Fibroblast of mammary gland (primary cell): ENCODE measurements at places on chromosomes 1 and 21.
A peak's percentile ranks its signal among the peaks of the same experiment; 100 is the strongest.

DNA sequence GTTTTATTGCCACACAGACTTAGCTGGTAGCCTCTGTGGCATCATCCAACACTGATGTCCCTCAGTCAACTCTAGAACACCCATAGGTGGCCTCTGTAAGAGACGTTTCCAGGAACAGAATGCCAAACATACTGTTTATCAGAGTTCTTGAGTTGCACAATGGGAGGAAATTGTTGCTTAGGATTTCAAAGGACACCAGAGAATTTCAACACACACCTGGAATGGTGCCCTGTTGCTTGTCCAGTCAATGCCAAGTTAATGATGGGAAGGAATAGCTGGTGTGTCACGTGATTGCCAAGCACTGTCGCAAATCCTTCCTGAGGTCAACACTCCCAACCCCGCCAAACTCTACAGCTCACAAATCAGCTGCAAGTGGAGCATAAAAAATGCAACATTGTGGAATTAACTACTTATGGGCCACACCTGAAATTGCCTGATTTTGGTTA, 28.6 kb upstream of the DUSP23 start:
- DNase-seq, result peak; percentile 96

DNA sequence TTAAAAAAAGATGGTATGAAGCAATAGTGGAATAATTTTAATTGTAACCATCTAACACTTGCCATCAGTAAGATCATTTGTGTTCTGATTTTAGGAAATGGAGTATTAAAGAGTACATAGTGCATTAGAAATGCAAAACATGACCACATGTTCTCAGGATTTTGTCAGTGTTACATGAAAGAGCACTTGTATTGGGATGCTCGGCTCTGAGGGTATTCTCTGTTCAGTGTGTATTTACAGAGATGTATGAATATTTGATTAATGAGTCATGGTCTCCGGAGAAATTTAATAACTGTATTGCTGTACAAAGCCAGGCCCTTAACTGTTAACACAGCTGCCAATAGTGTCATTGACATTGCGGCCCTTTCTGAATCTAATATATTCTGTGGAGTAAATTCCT, 91.7 kb downstream of the ATG4C start:
- DNase-seq, result peak; percentile 19

DNA sequence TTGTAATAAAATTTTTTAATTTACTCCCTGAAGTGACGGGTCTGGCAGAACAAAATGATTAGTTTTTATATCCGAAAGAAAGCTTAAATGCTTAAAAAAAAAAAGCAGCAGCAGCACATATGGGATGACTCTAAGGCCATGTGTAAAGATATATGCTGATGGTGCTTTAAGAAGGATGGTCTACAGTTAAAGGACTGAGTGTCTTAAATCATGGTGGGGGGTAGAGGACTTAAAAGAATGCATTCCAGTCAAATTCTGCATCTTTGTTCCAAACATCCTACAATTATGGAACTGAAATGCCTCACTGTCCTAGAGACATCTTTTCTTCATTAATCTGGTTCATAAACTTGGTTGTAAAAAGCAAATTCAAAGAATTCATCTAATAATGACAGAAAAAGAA, 7.0 kb downstream of the KDM5B start:
- DNase-seq, result no peak

DNA sequence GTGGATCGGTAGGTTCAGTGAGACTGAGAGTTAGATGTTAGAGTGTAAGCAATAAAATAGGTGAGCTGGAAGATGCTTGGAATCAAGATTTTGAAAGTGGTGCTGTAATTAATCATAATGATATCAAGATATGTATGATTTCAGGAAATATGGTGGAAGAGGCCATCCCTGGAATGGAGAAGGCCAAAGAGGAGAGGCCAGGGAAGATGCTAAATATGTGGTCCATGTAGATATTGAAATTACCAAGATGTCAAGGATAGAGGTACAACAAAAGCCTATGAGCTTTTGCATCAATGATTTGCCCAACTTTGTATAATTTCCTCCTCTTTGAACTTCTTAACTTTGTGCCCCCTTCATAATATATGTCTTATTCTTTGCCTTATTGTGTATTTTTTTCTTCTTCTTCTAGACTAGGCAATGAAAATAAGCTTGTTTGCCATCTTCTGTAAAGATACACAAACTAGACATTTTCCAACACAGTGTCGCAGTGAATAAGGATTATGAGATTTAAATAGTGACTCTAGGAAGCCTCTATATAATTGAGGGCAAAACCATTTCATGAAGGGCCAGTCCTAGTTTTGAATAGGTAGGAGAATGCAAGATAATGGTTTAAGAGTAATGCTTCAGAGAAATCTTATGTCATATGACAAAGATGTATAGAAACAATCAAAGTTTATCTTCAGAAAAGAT, 8.9 kb downstream of the PTGS2 start:
- DNase-seq, result no peak

DNA sequence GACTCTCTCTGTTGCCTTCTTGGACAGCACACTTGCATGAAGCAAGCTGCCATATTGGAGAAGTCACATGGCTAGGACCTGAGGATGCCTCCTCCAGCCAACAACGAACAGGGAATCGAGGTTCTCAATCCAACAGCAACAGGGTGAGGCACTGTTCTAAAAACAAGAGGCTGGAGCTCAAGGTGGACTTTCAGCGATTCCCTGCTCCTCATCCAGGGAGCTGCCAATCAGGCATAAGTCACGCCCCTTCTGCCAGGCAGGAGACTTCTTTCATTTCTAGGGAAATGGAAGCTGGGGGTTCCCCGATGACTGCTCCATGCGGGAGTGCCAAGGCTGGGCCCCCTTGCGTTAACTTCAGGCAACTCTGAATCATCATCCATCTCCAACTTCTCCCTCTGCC, 22.7 kb upstream of the IFNAR1 start:
- no peak for DNase-seq

DNA sequence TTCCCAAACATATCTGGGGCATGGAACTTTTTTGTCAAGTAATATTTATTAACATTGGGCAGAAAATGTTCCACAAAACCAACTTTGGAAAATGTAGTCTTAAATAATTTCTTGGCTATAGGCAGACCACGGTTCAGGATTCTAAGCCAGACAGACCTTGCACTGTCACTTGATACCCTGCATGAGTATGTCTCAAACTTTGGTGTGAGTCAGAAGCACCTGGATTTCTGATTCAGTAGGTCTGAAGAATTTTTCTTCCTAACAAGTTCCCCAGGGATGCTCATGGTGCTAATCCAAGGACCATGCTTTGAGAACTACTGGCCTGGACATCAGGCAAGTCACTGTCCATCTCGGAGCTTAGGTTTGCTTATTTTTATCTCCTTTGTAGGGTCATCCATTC, 562.0 kb downstream of the PLPP3 start:
- peak; percentile 50 for DNase-seq

- no peak for DNase-seq
These were observed 19.6 kb upstream of the HMGN2 start for GRCh38 chr1:26452459-26453183.

GRCh38 chr1:49597436-49597835, 426.3 kb downstream of the AGBL4 start:
- no peak for DNase-seq

DNA sequence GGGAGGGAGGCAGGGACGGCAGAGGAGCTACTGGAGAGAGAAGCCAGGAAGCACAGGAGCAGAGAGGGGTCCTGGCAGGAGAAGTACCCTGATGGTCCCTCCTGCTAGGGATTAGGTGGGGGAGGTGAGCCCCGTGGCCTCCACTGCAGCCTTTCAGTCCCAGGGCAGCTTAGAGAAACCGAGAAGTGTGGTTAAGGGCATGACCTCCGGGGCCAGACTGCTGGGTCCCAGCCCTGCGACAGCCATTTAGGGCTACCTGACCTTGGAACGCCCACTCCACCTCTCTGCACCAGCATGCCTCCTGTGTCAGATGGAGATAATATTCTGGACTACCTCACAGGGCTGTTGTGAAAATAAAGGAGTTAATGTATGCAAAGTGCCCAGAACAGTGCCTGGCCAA, 47.4 kb downstream of the KCNN3 start:
- no peak for DNase-seq

- peak; percentile 31 for DNase-seq
These were observed 585.7 kb upstream of the CAMK1G start for GRCh38 chr1:208997726-208998312.

- no peak for DNase-seq
These were observed at the start of gene CD244 for GRCh38 chr1:160862203-160863060. Gene CD244 (minus strand): TSS chr1:160862887. CDS start chr1:160862677, 210 bp downstream.

GRCh38 chr1:148355976-148356375, 127.1 kb downstream of the PPIAL4G start:
- peak; percentile 39 for DNase-seq

GRCh38 chr1:155158991-155159390, 14.1 kb downstream of the KRTCAP2 start:
- DNase-seq, result no peak

- DNase-seq, result no peak
These were observed 218.1 kb upstream of the PKN2 start for GRCh38 chr1:88466011-88466410.

DNA sequence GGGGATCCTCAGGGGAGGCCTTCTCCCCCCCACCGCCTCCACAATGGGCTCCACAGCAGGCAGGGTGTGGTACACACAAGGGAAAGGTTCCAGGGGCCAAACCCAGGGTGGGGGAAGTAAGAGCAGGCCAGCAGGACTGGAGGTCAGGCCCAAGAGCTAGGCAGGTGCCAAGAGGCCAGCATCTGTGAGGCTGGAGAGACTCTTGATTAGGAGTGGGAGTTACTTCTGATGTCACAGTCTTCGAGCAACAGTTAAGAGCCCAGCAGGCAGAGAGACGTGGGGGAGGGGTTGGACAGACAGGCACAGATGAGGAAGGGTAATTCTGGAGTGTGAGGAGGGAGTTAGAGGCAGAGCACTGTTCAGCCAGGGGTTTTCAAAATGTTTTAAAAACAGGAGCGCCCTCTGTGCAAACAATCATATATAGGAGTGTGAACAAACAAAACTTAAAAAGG, 55.8 kb downstream of the SLC9A1 start:
- DNase-seq, result peak; percentile 69

- no peak for DNase-seq
These were observed 115.2 kb upstream of the ATP1A1 start for GRCh38 chr1:116257836-116258235.

GRCh38 chr1:175206687-175207086, 14.1 kb upstream of the KIAA0040 start:
- no peak for DNase-seq

- no peak for DNase-seq
These were observed 27.7 kb upstream of the LY9 start for GRCh38 chr1:160768295-160768657.

DNA sequence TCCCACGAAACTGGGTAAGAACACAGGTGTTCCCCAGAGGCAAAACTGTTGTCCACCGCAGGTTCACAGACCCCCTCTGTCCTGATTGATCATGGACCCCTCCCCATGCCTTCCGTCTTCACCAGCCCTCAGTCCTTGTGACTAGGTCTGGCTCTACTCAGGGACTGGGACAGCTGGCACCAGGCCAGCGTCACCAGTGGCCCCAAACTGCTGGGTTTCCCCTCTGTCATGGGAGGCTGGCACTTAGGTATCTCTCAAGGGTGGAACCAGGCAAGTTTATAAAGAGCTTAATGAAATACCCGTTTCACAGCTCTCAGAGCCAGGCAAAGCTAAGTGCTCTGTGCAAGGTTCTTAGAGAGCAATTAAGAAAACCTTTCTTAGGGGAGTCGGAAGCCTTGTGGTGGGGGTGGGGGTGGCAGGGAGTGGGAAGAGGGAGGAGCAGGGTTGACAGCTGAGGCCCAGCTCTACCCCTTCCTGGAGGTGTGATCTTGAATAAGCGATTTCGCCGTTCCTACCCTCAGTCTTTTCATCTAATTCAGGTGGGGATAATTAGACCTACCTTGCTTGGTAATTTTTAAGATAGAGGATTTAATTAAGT, 35.0 kb upstream of the IFNLR1 start:
- no peak for DNase-seq

DNA sequence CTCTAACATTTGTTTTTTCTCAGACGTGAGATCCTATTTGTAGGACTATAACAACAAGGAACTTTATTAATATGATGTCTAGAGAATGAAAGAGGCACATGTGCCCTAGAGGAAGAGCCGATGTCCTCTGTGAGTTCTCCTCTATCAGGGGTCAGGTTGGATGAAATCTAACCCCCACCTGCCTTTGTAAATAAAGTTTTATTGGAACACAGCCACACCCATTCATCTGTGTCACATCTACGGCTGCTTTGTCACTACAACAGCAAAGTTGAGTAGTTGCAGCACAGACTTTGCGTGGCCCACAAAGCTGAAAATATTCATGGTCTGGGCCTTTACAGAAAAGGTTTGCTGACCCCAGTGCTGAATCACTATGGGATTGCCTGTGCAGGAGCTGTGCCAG, 571 bp upstream of the CAPN9 start:
- no peak for DNase-seq

DNA sequence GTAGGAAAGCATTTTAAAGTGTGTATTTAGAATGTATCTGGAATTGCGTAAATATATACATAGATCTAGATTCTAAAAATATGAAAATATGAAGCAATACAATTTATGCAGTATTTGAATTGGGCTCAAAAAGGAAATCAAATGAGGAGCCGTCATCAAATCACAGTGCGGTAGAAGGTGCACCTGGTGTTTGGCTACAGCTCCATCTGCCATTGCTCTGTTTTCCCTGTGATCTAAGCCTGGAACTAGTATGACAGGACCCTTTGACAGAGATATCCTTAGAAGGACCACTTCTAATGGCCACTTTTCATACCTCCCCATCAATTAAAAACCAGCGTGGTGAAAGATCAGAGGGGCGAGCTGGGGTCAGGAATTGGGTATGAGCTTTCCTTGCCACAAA, 202.6 kb downstream of the NFIA start:
- no peak for DNase-seq

DNA sequence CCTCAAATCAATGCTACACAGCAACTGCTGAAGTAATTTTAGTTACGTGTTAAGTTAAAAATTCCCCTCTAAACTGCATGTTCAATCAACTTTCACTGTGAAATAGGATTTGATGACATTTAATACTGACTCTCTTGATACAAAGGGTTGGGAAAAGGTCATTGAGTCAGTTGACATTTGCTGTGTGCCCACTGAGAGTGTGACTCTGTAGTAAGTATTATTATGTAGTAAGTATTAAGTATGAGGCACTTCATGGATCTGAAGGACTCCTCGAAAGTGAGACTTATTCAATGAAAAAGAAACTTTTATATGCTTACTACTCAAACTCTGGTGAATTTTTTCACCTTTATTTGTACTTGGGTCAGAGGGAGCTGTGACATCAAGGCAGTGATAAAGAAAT, 83.1 kb upstream of the S1PR1 start:
- no peak for DNase-seq

DNA sequence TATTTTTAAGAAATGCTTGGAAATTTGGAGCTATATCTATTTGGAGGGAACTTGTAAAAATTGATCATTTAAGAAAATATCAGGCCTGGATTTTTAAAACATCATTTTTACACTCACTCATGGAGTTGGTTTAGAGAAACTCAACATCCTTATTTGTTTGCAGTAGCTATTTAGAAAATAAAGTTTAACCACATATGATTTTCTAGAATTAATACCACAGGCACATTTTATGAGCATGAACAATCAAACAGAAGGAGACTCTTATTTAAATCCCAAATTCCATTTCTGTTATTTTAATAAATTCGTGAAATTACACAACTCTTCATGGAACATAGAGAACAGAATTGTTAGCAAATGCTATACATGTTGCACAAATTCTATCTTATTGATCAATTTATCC, 3.2 kb downstream of the CDKN2C start:
- DNase-seq, result no peak
